Suppressor macrophage (primary cell): ENCODE measurements at places on chromosomes 3 and 15.

DNA sequence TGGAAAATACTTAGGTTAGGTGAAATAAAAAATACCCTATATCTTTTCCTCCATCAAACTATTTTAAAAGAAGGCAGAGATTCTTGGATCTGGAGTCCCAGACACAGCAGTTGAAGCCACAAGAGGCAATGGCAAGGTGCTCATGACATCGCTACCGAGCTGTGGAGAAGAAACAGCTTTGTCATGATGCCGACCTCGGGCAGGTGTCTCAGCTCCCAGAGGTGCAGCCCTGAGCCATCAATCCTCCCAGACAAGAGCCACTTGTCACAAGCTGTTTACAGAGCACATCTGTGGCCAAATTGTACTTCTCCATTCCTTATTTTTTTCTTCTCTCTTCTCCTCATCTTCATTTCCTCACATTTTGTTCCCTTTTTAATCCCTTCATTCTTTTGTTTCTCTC lies 50.8 kb downstream of the GPR176 start:
- DNase-seq: no peak

GRCh38 chr15:74776821-74777768 lies 4.8 kb upstream of the CSK start:
- DNase-seq: peak; percentile 66

DNA sequence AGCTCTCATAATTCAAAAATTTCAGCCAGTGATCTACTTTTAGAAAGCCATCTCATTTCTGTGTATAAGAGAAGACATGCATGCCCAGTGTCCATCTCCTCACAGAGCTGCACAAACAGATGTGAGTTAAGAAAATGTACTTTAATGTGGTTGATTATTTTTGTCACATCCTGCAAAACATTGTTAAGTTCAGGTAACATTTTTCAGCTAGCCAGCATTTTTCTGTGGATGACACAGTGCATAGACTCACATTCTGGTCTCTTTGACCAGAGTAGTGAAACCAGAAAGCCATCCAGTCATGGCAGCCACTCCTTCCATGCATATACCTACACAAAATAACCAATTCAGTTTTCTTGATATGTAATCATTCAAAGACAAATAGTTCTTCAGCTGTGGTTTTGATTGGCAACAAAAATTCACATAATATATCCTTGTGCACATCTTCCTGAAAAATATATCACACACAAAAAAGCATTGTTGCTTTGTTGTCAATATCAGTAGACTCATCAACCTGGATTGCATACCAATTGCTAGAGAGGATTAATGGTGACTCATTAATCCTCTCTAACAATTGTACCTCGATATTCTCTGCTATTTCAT lies 2.1 kb upstream of the PLSCR1 start:
- no peak for DNase-seq

GRCh38 chr15:42404461-42405235 lies 45.3 kb downstream of the CAPN3 start:
- no peak for DNase-seq

- no peak for DNase-seq
Observed at GRCh38 chr3:102002056-102002455, 152.7 kb downstream of the NFKBIZ start.

DNA sequence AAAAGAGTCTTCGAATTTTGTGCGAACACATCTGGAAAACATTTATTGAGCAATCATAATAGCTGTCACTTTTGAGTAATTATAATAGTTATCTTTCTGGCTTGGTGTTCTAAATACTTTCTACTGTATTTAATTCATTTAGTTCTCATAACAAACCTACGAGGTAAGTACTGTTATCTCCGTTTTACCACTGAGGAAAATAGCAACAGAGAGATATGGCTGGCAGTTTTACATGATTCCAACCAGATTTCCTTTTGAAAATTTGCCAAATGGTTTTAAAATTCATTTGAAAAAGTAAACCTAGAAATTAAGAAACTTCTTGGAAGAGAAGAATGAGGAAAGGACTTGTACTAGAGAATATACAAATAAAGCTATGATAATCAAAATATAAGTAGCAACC lies 37.3 kb upstream of the MGA start:
- no peak for DNase-seq

GRCh38 chr3:89622063-89622700 lies 514.8 kb downstream of the EPHA3 start:
- DNase-seq: no peak

DNA sequence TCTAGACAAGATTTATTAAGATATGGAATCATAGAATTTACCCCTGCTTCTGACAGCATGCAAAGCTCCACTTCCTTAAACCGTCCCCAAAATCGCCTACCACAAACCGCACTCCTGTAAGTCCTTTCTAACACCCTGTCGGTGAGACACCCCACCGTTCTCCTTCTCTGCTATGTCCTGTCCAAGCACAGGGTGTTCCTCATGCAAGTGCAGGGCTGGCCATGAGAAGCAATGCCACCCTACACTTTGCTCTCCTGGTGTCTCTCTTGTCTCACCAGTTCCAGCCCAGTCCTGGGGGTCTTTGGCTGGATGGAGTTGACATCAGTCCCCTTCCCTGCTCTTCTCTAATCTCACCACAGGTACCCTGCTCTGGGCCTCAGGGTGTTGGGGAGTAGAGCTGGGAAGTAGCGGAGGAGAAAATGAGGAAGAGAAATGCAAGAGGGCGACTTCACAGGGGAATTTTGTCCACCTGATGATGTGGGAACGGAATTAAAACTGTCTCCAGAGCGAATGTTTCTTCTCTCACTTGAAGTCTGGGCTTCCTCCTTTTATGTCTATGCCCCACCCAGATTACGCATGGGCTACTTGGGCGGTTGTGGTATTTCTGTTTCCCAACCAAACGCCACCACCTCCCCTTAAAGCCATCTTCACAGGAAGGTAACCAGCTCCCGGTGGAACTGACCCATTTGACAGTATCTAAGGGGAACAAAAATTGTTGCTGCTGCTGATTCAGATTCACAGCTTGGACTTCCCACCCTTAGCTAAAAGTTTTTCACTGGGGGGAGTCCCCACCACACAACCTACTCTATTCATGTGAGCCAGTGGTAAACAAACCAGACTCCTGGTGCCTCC lies 49.9 kb downstream of the CASR start:
- DNase-seq: peak; percentile 98

GRCh38 chr15:89857673-89858072 lies 36.1 kb downstream of the AP3S2 start:
- no peak for DNase-seq

DNA sequence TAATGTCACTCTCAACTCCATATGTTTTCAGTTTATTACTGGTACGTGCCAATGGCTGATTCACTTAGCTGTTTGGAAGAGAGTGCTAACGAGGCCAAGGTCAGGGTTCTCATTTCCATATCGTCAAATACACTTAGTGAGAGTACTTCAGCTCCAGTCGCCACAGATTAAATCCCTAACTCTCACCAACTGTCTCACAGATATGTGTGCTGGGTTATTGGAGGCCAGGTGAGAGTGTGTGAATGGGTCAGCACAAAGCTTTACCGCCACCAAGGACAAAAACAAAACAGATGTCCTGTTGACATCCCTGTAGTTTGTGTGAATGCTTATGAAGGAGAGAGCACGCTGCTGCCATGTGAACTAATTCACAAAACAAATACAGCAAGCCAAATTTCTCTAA lies 133.5 kb upstream of the TBL1XR1 start:
- no peak for DNase-seq

DNA sequence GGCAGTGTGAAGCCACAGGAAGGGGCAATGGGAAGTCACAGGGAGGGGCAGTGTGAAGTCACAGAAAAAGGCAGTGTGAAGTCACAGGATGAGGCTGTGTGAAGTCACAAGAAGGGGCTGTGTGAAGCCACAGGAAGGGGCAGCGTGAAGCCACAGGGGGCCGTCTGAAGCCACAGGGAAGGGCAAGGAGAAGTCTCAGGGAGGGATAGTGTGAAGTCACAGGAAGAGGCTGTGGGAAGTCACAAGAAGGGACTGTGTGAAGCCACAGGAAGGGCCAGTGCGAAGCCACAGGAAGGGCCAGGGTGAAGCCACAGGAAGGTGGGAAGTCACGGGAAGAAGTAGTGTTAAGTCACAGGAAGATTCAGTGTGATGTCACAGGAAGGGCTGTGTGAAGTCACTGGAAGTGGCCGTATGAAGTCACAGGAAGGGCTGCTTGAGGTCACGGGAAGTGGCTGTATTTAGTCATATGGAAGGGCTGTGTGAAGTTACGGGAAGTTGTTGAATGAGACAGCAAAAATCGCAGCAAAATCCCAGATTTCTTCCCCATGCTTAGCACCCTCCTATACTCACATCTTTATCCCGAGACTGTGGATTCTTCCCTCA lies 38.6 kb downstream of the GASK1A start:
- no peak for DNase-seq
